ENCODE measurements at places on chromosomes 5 and 9.

GRCh38 chr9:20015427-20015931, 226.6 kb upstream of the SLC24A2 start:
- DNase-seq = no peak

GRCh38 chr9:2096376-2096970, 81.3 kb downstream of the SMARCA2 start:
- no peak for DNase-seq

GRCh38 chr9:130340011-130340410, 74.5 kb downstream of the HMCN2 start:
- DNase-seq = no peak

- DNase-seq = peak; percentile 39
Observed at GRCh38 chr5:78360924-78361630, 660 bp downstream of the SCAMP1 start.

GRCh38 chr5:14816999-14817761, 54.4 kb downstream of the ANKH start:
- no peak for DNase-seq

GRCh38 chr9:78879324-78880100, 582.6 kb downstream of the PSAT1 start:
- DNase-seq = no peak

GRCh38 chr5:60992871-60993270, 47.9 kb downstream of the NDUFAF2 start:
- no peak for DNase-seq

GRCh38 chr5:157384971-157385709, 74.9 kb upstream of the NIPAL4 start:
- no peak for DNase-seq

DNA sequence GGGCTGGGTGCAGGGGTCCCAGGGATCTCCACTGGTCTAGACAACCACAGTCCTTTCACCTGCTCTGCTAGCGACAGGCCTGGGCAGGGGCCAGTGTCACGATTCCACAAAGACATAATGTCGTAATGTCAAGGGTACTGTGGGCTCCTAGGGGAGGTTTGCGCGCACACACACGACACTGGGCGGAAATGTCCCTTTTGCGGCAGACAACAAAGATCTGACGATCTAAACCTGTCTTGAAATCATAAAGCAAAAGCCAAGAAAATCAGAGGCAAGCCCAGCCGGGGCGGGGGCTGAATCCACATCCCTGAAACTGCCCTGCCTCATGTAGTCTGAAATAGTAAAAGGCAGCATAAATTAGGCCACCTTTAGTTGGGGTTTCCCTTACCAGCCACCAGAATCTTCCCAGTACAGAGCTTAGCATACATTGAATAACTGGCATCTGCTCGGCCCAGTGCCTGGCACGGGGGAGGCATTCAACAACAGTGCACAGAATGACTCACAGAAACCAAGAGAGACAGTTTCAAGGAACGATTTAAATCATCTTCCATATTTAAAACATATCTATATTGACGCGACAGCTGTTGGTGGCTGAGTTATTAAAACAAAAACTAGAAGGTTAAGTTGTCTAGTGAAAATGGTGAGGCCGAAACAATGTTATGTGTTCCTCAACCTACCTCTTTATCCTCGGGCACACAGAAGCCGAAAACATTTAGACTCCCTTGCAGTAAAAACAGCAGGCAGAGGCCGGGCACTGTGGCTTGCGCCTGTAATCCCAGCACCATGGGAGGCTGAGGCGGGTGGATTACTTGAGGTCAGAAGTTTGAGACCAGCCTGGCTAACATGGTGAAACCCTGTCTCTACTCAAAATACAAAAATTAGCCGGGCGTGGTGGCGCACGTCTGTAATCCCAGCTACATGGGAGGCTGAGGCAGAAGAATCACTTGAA, 151.0 kb downstream of the MYO10 start:
- no peak for DNase-seq

DNA sequence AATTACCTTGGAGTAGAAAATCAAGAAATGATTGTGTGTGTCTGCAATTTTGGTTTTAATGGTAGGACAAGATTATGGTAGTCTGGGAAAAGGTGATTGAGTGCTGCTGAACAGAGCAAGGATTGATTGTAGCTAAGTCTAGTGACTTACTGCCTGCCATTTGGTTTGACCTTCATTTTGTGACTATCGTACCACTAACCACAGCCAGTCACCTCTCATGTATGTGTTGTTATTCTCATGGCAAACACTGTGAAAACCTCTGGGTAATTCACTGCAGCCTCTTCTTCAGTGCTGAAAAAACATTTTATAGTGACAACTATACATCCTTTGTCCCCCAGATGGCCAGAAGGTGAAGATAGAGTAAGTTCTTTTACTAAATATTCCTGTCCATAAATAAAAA, 37.5 kb downstream of the CTNNA1 start:
- no peak for DNase-seq

DNA sequence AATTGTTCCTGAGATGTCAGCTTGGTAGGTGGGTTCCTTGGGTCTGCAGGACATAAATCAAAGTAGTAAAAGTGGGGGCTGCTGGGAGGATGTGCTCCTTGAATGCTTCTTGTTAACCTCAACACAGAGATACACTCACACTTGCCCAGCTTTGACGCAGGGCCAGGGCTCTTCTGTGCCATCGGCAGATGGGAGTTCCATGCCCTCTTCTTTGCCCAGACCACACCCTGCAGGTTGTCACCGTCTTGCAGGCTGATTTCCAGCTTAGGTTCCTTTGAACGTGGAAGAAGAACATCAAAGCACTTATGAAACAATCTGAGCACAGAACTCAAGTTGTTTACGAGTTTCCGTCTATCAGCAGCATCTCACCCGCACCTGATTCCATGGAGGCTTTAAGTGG, 11.0 kb downstream of the DBH start:
- no peak for DNase-seq
